ENCODE measurements at places on chromosomes 4 and X.

DNA sequence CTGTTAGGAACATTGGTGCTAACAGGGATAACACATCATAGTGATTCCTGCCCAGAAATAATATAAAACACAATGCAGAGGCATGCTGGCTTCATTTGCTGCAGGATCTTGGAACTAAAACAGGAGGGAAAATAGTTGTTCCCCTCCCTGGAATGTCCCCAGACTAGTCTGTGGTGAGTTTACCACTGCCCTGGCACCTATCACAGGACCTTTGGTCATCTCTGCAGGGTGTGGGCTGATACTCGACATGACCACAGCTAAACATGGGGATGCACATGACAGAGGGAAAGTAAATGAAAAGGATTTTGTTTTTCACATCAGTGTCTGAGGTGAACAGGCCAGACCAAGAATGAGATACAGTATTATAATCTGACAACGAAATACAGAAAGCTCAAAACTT, 160.2 kb upstream of the DKK2 start:
- no peak for DNase-seq

GRCh38 chrX:49761481-49761880, 65.7 kb upstream of the PAGE1 start:
- DNase-seq = no peak

DNA sequence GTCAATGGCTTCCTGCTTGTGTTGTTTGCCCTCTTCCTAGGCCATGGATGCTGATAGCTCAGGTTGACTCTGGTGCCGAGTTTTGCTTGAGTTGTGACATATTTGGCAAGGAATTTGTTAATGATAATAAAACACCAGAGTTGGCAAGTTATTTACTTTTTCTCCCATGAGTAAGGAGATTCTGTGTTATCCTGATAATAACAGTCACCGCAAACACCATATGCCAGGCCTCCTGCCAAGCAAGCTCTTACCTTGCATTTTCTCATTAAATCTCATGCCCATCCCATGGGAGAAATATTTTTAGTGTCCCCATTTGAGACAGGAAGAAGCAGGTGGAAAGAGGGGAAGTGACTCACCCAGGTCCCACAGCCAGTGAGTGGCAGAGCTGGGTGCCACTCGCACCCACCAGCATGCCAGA, 67.4 kb upstream of the CLCN4 start:
- DNase-seq = peak; percentile 32

- DNase-seq = no peak
Observed at GRCh38 chrX:9988762-9989161, 21.6 kb downstream of the CLDN34 start.

DNA sequence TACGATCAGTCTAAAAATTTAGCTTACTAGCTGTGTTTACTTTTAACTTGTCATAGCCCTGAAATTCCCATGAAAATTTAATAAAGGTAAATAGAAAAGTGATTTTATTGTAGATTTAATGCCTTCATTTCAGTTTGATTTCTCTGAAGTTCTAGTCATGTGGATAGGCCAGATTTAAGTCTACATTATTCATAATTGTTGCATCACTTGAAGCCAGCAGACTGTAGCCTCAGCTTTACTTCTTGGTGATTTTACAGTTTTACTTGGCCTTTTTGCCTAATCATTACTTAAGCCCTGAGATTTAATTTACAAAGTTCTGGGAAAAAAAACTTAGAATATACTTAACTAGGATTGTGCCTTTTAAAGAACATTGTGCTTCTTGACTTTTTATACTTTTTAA, 73.5 kb upstream of the FHDC1 start:
- DNase-seq = no peak

DNA sequence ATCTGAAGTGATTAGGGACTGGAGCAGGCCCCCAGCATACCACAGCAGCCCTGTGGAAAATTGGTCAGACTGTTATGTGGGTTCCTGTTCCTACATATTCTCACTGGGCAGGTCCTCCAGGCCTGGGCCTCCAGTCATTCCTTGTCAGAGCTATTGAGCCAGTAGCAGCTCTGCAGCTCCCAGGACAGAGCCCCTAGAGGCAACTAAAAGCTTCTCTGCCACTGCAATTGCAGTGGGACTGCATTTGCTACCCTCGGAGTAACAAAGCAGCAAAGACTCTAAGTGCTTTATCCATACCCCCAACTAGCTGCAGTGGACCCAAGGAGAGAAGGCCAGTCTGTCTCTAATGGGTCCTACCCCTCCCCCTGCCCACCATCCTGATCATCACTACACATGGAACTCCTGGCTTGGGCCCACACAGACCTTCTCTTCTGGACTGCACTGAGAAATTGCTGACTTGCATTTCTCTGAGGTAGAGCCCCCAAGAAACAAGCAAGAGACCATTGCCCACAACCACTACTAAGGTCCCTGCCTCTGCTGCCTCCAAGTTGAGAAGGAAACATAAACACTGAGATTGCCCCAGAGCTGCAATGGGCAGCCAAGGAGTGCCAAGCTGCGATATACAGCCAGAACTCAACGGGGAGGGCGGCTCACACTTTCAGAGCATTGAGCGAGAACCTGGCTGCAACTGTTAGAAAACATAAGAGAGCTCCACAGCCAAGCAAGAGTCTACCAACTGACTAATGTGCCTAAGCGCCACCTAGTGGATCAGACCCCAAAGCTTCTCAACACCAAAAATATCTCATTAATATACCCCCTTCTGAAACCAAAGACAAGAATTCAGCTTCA, 738.7 kb upstream of the NDST4 start:
- DNase-seq = peak; percentile 37

GRCh38 chr4:152424977-152425376, 110.9 kb downstream of the FBXW7 start:
- no peak for DNase-seq

- DNase-seq = no peak
Observed at GRCh38 chrX:68708503-68709290, 61.2 kb downstream of the STARD8 start.

DNA sequence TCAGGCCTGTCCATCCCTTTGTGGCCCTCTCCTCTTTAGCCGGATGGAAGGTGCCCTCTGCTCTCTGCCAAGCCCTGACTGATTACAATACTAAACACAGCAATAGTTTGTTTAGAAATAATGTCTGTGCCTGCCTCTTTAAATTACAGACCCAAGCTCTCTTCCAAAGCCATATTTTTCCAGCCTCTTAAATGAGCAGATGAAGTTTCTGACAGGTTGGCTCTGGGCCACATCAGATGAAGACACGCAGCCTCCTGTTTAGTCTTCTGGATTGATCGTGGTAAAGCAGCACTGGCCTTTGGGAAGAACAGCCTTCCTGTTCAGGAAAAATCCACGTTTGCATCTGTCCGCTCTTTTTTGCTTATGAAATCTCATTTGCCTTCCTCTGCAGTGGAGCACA, 133.6 kb downstream of the CPE start:
- DNase-seq = no peak

- peak; percentile 11 for DNase-seq
Observed at GRCh38 chrX:80808881-80809411, 731 bp downstream of the BRWD3 start.

GRCh38 chr4:133694416-133694815, 507.2 kb downstream of the PABPC4L start:
- DNase-seq = no peak

GRCh38 chrX:16882169-16882568, 12.0 kb upstream of the RBBP7 start:
- peak; percentile 28 for DNase-seq

GRCh38 chr4:36012503-36012902, 231.8 kb downstream of the ARAP2 start:
- DNase-seq = no peak

GRCh38 chr4:39626261-39626660, 12.4 kb downstream of the SMIM14 start:
- no peak for DNase-seq

- no peak for DNase-seq
Observed at GRCh38 chr4:92261256-92261655, 42.5 kb upstream of the GRID2 start.

DNA sequence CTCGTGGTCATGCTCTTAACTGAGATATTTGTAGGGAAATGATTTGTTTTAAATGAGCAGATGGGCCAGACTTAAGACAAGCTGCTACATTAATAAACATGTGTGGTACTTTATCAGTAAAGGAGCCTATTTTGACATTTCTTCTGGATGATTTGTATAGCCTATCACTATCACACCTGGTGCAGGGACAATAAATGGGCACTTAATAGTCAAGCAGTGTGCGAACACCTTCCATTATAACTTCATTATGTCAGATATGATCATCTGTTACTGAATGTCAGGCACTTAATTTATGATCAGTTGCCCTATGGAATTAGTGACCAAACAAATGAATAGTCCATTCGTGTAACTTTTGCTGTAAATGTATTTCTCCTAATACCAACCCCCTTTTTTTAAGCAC, 628.8 kb downstream of the ADGRL3 start:
- no peak for DNase-seq

DNA sequence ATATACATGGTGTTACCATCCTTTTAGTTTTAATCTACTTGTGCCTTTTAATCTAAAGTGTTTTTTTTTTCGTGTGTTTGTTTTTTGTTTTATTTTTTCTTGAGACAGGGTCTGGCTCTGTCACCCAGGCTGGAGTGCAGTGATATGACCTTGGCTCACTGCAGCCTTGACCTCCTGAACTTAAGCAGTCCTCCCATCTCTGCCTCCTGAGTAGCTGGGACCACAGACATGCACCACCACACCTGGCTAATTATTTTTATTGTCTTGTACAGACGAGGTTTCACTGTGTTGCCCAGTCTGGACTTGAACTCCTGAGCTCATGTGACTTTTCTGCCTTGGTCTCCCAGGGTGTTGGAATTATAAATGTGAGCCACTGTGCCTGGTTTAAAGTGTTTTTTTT, 33.1 kb downstream of the BMP2K start:
- no peak for DNase-seq

GRCh38 chrX:10120331-10120730, 36.4 kb upstream of the CLCN4 start:
- DNase-seq = no peak

DNA sequence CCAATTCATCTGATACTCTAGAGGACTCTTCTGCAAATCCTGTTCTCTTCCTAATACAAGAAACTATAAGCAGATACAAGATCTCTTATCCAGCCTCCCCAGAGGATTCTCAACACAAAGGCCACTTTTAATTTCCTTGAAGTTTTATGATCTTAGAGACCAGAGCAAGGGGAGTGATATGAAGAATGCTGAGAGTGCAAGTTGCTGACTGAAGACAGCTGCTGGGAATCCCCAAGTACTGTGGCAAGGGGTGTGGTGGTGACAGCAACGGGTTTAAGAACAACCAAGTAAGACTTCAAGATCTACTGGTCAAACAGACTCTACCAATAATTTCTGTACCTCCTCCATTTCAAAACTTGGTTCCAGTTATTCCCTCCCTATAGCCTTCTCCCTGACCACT, 7.0 kb downstream of the AMMECR1 start:
- DNase-seq = no peak

DNA sequence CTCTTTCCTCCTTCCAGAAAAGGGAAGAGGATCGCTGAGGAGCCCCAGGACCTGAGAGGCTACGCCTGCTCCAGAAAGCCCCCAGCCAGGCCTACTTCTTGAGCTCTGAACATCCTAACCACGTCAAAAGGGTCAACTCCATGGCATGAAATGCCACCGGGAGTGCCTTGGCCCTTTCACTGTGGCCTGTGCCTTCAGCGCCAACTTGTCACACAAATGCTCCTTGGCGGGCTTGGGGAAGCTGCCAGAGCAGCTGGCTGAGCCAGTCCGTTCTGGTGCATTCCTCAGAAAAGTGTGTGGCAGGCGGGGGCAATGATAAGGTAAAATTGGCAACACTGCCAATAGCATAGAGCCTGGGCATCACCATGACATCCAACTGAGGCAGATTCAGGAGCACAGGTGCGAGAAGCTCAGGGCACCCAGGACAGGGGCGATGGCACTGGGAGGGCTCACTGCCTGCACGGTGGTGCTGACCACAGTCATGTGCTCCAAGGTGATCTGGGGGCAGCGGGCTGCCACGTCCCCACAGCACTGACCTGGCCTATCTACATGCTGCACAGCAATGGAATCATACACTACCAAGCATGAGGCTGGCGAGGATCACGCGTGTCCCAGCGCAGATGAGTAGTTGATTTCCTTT, 12.1 kb upstream of the TREX2 start:
- DNase-seq = no peak

DNA sequence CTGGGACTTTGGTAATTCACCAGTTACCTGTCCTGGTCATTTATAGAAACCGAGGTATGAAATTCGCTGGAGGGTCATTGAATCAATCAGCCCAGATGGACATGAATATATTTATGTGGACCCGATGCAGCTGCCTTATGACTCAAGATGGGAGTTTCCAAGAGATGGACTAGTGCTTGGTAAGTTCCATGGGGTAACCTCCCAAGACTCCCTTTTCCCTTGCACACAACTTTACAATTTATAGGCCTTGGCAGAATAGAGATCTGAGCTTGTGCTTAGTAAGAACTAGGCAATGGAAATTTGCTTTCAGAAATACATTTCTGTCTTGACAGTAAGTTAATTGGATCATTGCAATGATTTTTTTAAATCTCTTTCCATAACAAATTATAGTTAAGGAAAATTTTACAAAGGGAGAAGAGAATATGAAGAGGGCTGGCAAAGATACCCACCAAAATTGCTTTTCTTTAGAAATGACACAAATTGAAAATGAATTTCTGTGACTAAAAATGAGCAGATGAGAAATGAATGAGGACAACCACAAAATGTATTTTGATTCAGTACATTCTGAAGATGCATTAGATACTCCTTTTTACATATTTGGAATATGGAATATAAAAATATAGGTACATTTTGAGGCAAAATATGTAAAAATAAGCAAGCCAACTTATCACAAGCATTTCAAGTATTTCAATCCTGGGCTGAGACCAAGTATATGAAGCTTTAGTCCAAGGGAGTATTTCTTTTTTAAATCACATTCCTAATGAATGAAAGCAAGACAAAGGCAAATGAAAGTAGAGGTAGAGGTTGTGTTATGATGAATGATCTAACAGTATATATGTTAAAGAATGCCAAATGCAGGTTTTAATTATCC, 45.9 kb downstream of the PDGFRA start:
- DNase-seq = no peak

DNA sequence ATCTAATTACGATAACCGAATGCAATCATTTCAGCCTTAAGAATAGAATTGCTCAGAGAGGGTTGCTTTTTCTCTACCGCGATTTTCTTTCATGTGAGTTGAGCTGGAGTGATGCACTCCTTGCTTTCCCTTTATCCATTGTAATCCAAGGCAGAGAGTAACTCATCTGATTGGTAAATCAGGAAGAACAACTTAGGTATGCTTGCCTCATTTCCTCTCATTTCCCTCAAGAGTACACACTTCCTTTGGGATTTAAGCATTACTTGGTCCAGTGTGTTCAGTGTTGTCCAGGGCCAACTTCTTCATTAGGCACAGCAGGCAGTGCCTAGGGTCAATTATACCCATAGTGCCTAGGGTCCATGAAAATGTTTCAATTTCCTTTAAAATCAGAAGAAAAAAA, 15.7 kb upstream of the N4BP2 start:
- DNase-seq = no peak

- DNase-seq = no peak
Observed at GRCh38 chrX:140548985-140549384, 44.1 kb upstream of the SOX3 start.

All from NCI-H1092 (cell line).